ENCODE measurements at places on chromosomes 4 and X. TPM values are rescaled to one million over a fixed set of nuclear protein-coding genes. Genes with fewer than 3 reads are reported as not detected.

The CT45A2 gene
- not detected for total RNA-seq

The RCHY1 gene
- 30.9 TPM for total RNA-seq

The BMPR1B gene
- 2.1 TPM for total RNA-seq

The FAM47E gene
- 0.11 TPM for total RNA-seq

The GAGE12H gene
- not detected for total RNA-seq

The SLC10A3 gene
- total RNA-seq = 22.6 TPM

The CRMP1 gene
- total RNA-seq = not detected

The SHISA3 gene
- 12.0 TPM for total RNA-seq

The CFI gene
- 21.4 TPM for total RNA-seq

The ZAR1 gene
- not detected for total RNA-seq

Measured in endothelial cell of umbilical vein (primary cell).